Right lung (tissue), 10 donors: ENCODE measurements at places on chromosomes 13 and 19. TPM values are rescaled to one million over a fixed set of nuclear protein-coding genes. Genes with fewer than 3 reads are reported as not detected.

MEIOSIN gene
- not detected for polyA plus RNA-seq

ZNF383 gene
- 17.8 TPM for polyA plus RNA-seq

NPAS1 gene
- 0.70 TPM for polyA plus RNA-seq

CGB2 gene
- polyA plus RNA-seq: not detected

CPB2 gene
- polyA plus RNA-seq: 0.06 TPM

CD209 gene
- polyA plus RNA-seq: 2.1 TPM

CERS1 gene
- 2.8 TPM for polyA plus RNA-seq

PCDH20 gene
- 14.9 TPM for polyA plus RNA-seq

ZNF682 gene
- 21.4 TPM for polyA plus RNA-seq

LRRC4B gene
- 11.2 TPM for polyA plus RNA-seq

ZNF583 gene
- 9.9 TPM for polyA plus RNA-seq

RNF113B gene
- polyA plus RNA-seq: 0.13 TPM

RNF6 gene
- polyA plus RNA-seq: 24.1 TPM

ZNF560 gene
- polyA plus RNA-seq: 0.41 TPM

FAM216B gene
- 11.4 TPM for polyA plus RNA-seq

ZNF549 gene
- 21.2 TPM for polyA plus RNA-seq

- DNase-seq: no peak
These were observed 810.4 kb downstream of the DACH1 start for GRCh38 chr13:71056581-71056980.

DNA sequence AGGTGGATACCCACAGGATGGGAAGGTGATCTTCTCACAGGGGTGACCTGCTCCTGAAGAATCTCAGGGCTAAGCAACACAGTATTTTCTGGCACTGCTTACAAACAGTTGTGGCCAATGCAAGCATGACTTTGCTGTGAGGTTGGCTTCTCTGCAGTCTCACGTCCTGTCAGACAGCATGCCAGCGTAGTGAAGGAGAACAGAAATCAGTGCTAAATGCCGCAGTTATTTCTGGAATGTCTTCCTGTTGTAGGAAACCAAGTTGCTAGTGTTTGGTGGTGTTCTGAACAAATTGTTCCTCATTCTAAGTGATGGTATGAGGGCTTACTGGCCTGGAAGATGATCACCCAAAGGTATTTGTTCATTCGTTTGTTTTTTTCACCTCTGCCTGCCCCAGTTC, 320.1 kb downstream of the MTUS2 start:
- no peak for DNase-seq

DNA sequence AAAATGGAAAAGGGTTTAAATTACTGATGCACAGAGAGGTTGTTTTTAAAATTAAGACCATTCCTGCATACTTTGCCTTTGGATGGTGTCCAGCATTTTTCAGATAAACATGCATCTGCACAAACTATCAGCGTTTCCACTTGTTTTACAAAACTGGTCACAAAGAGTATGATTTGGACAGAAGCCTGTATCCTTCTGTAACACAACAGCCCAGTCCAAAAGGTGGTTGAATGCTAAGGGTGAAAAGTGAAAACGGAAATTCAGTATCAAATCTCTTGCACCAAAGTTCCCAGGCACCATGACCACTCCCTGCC, 21.7 kb upstream of the DOCK9 start:
- no peak for DNase-seq

DNA sequence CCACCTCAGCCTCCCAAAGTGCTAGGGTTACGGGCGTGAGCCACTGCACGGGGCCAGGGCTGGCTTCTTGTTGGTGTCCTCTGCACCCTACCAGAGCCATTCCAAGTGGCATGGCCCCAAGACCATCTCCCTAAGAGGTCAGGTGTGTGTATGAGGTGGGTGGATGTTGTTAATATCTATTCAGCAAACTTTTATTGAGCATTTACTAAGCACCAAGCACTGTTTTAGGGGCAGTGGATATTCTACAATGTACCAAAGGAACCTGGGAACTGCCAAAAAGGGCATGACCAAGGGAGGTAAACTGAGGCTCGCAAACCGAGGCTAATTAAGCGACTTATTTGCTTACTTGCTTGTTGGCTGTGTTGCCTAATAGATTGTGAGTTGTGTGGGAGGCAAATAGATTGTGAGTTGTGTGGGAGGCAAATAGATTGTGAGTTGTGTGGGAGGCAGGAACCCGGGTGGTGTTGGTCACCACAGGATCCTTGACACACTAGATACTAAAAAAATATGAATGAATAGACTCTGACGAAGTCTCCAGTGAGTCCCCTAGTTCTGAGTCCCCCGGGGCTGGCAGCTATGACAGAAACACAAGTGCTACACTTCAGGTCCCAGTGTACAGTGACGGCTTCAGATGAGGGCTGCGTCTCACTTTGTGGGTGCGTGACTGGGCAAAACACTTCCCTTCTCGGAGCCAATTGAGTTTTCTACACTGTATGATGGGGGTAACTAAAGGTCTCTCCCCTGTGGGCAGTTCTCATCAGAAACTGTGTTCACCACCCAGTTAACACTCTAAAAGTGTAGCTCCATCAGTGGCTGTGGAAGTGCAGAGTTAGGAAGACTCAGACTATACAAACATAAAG, 5.0 kb upstream of the BICRA start:
- DNase-seq: no peak

- DNase-seq: no peak
These were observed 58.1 kb upstream of the MYCBP2 start for GRCh38 chr13:77384999-77385398.

DNA sequence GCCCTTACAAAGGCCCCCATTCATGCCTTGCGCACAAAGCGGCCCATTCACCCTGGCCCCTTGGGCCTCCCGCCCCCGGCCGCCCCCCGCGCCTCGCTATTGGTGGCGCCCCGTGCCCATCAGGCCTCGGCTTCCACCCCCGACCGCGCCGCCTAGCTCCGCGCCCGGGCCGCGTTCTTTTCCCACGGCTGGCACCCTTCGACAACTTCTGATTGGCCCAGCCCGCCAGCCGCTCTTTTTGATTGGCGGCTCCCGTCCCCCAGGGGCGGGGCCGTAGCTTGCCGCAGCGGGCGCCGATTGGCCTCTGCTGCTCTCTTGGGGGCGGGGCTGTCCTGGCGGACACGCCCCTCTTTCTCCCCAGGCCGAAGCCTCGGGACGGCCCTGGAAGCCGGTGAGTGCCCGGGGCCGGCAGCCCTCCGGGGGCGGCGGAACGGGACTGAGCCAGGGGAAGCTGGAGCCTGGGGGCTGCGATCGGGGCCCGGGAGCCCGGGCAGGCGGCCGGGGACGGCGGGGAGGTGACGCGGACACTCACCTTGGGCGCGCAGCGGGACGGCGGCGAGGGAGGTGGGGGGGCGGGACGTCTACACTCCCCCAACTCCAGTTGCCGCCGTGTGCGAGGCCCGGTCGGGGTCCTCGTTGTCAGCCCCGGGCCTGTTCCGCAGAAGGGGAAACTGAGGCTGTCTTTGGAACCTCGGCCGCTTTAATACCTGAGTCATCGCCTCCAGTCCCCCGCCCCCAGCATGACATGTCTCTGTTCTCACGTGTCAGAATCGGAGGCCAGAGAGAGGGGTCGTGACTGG, at the start of gene MYH14:
Gene MYH14, plus strand, starts transcription at position 342 of the 800 bp plus-strand sequence. CDS start 6,744 bp downstream, outside the sequence.
- peak; percentile 92 for DNase-seq

GRCh38 chr19:30183807-30184490, 188.2 kb upstream of the ZNF536 start:
- no peak for DNase-seq

GRCh38 chr13:44249431-44249836, 124.2 kb upstream of the SERP2 start:
- no peak for DNase-seq

- no peak for DNase-seq
These were observed 11.5 kb downstream of the SPACA6 start for GRCh38 chr19:51704626-51705025.

- no peak for DNase-seq
These were observed 83.4 kb downstream of the SIPA1L3 start for GRCh38 chr19:37990362-37990761.

GRCh38 chr13:71412231-71412630, 454.8 kb downstream of the DACH1 start:
- no peak for DNase-seq

- no peak for DNase-seq
These were observed 35.3 kb downstream of the SOX1 start for GRCh38 chr13:112102243-112102642.

DNA sequence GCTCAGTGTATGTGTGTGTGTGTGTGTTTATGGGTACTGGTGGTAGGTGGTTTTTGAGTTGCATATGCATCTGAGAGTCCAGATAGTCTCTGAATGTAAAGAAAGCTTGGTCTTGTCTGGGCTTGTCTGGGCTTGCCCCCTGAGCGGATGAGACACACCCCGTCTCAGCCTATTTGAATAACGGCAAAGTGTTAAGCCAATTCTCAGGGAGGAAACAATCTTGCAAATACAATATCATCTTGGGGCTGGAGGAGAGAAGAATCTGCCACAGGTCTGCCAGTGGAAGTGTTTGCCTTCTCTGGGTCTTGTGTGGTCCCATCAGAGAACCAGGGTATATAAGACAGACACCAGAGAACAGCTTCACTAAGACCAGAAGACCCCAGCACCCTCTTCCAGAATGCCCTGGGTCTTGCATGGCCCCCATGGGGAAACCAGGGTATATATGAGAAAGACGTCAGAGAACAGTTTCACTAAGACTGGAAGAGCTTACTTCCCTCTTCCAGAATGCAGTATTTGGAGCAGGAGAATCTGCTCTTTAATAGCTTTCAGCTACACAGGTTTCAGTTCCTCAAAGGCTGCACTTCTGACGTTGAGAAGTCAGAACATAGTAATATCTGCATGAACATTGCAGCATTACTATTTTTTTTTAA, 13.3 kb downstream of the CD70 start:
- no peak for DNase-seq

DNA sequence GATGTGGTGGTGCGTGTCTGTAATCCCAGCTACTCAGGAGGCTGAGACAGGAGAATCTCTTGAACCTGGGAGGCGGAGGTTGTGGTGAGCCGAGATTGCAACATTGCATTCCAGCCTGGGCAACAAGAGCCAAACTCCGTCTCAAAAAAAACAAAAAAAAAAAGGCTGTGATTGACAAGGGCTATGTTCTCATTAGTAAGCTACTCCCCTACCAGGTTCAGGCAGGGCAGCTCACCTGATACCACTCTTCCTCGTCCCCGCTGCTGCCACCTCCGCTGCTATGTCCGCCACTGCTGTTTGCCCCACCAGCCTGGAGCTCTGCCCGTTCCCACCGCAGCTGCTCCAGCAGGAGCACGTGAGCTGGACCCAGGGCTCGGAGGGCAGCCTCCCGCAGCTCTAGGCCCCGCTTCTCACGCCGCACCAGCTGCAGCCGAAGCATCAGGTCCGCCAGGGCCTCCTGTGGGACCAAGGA, 9.4 kb downstream of the USHBP1 start:
- no peak for DNase-seq

DNA sequence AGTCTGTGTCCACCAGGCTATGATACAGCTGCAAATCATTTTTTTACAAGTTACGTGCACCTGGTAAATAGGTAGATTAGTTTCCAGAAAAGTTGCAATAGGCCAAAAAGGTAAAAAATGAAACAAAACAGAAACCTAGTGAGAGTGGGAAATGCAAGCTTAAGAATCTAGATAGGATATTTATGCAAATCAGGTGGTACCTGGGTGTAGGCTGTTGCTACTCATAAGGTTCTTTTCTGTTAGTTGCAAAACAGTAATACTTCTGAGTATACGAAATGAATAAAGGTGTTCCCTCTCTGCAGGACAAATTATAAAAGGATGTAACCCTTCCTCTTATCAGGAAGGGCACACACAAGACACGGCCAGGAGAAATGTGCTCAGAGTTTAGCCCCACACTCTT, 97.9 kb downstream of the UGGT2 start:
- DNase-seq: no peak

- no peak for DNase-seq
These were observed 318.8 kb downstream of the SPRY2 start for GRCh38 chr13:80022146-80022545.

- DNase-seq: no peak
These were observed 165.2 kb downstream of the URI1 start for GRCh38 chr19:30107251-30107650.

- DNase-seq: no peak
These were observed 28.3 kb downstream of the OR10H4 start for GRCh38 chr19:15976836-15977689.

DNA sequence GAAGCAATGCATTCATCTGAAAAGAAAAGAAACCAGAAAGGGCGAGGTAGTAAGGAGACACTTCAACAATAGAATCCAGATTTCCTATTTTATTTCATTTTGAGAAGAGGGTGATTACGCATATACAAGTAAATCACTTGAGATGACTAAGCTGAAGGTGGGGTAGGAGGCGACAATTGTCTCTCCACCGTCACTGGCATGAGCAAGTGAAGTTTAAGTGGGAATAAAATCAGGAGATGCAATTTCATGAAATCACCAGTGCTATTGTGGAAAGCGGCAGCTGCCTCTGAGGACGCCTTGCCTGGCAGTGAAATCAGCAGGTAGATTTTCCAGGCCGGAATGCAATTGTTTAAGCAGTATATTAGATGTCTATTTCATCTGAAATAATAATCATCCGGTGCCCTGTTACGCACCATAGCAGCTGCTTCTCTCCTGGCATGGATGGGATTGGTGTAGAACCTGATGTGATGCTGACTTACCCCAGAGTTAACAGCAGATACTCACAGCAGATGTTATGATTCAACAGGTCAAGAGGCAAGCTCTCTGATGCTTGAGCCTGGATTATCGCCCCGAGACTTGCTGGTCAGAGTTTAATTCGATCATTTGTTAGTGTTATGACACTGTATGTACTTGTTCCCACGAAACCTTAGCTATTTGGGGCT, 64.3 kb downstream of the RASL11A start:
- no peak for DNase-seq
